Thyroid gland (tissue), 4 donors: ENCODE measurements at places on chromosomes 5 and 9. TPM values are rescaled to one million over a fixed set of nuclear protein-coding genes. Genes with fewer than 3 reads are reported as not detected.

RELL2 gene
- total RNA-seq, result 5.7 TPM

IL5 gene
- total RNA-seq, result not detected

NKD2 gene
- 0.78 TPM for total RNA-seq

- no peaks in the 10 kb centered on the region for H3K4me1 ChIP-seq
- H3K27me3 ChIP-seq, result no peaks in the 10 kb centered on the region
- H3K27ac ChIP-seq, result no peak overlapping the region
- no peak for DNase-seq
These were observed 539.1 kb downstream of the CDK5RAP2 start for GRCh38 chr9:120040896-120041295.

DNA sequence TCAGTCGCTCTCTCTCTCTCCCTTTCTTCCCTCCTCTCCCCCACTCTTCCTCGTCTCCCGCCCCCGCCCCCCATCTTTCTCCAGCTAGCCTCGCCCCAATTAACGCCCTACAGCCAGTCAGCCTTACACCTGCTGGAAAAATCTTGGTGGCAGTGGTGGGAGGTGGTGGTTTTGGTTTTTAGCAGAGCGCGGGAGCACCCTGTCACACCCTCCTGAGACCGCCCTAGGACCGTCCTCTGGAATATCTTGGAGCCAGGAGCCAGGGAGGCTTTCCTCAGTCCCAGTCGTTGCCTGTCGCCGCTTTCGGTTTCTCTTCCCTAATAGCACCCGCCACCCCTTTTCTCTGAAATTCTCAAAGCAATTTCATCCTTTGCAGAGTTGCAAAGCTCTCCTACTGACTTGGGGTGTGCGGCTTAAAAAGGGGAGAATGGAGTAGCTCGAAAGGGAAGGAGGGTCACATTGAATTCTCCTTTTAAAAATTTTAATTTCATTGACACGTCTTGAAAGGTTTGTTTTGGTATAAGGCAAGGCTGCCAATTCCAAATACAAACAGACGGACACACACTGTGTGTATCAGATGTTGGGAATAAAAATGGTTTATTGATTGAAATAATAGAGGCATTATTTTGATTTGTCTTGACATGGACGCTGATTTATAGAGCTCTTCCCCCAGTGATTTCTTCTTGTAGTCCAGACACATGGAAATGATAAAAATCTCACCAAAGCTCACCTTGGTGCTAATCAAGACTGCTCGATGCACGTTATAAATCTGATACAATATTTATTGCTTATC lies 301.3 kb downstream of the PARP8 start:
- H3K27me3 ChIP-seq, result peaks cover 32% of the 10 kb centered on the region
- H3K27ac ChIP-seq, result no peak overlapping the region
- no peak for DNase-seq
